ENCODE measurements at places on chromosomes 5 and 9.
A peak's percentile ranks its signal among the peaks of the same experiment; 100 is the strongest.

DNA sequence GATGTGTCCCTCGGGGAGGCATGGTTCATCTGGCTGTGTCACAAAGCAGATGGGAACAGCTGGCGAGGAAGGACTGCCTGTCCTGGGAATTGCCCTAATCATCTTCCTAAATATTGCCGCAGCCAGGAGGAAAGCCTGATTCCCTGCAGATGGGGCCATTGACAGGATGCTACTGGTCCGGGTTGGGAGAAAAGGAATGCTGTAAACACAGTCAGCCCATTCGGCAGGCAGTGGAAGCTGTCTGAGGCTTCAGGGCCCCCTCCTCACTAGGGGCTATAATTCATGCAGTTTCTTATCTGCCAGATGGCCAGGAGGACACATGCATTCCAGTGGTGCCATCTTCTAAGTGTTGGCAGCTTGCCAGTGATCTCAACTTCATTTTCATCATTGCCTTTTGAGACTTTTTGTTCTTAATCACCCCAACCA, 110.3 kb downstream of the KCNIP1 start:
- DNase-seq: no peak

DNA sequence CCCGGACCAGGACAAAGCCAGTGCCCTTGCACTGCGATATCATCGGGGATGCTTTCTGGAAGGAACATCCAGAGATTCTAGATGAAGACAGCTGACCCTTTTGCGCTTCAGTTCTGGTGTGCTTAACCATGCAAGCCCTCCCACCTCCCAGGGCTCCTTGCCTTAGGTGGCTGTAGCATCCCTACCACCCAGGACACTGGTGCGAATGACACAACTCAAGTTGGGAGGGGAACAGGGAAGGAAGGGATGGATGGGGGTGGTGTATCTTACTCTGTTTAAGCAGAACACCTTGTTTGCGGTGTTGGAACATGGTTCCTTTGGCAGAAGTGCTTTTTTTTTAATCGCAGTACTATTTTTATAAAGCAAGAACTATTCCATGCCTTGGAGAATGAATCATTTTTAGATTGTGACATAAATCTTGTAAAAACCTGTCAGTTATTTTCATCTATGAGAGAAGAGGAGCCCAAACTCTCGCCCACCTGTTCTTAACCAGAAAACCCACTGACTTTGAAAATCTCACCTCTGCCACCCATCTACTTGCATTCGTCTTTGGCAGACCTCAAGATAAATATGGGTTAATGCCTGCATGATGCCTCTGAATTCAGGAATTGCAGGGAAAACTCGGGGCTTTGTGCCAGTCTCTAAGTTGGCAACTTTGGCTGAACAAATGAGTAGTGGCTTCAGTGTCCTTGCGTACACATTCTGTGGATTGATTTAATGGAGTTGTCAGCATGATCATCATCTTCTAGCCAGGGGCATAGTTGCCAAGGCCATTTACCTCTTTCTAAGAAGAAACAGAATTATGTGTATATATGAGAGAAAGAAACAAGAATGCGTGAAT, 3.9 kb upstream of the LSM11 start:
- no peak for DNase-seq

- DNase-seq: peak; percentile 8
These were observed 621 bp downstream of the AK6 start for GRCh38 chr5:69368458-69369339.

- no peak for DNase-seq
These were observed 1387.7 kb upstream of the ACO1 start for GRCh38 chr9:30996761-30997160.

- no peak for DNase-seq
These were observed 180.6 kb downstream of the CACNA1B start for GRCh38 chr9:138058181-138058580.

DNA sequence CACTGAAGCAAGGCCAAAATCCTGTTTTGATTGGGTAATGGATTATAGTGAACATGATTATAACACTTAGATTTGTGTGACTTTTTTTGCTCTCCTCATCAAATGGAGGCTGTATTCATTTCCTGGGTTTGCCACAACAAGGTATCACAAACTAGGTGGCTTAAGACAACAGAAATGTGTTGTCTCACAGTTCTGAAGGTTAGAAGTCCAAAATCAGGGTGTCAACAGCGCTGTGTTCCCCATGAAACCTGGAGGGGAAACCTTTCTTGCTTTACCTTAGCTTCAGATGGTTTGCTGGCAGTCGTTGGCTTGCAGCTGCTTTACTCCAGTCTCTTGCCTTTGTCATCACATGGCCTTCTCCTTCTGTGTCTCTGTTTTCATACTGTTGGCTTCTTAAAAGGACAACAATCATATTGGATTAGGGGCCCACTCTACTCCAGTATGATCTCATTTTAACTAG, 32.4 kb downstream of the CDC42SE2 start:
- no peak for DNase-seq

- DNase-seq: no peak
These were observed 24.2 kb upstream of the MACIR start for GRCh38 chr5:103234239-103234975.

DNA sequence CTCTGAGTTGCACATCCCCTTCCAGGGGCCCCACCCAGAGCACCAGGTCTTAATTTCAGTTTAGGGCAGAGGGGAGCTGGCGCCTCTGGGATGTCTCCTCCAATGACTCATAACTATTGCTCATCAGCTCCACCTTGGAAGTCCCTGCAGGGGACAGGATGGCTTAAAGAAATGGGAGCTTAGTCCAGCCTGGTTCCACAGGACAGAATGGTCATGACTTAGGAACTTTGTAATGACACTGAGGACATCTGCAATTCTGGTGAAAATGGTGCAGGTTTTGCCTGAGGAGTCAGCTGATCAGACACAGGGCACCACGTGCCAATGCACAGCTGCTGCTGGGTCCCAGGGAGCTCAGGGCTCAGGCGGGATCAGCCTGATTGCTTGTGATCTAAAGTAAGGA, 16.4 kb upstream of the PPP1R26 start:
- DNase-seq: peak; percentile 35

DNA sequence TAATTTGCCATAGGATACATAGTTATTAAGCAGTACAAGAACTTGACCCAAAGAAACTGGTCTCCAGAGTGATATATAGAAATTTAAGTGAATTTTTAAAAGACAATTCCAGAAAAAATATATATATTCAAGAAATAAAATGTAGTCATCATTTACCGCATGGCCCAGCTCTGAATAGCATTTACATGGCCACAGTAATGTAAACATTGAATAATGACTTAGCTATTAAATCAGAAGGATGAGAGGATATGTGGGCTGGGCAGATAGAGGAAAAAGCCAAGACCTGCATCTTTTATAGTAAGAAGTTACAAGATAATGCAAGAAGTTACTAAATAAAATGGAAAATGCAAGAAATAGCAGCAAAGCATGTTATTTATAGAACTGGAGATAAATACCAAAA, 405.2 kb upstream of the WWC1 start:
- no peak for DNase-seq

DNA sequence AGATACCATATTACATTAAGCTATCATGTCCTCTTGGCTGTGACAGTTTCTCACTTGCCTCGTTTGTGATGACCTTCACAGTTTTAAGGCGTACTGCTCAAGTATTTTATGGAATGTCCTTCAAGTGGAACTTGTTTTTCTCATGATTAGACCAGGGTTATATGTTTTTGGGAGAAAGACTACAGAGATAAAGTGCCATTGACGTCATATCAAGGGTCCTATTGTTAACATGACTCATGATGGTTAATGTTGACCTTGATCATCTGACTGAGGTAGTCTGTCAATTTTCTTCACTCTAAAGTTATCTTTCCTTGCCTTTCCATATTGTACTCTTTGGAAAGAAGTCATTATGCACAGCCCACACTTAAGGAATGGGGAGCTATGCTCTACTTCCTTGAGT, 17.8 kb upstream of the PTBP3 start:
- DNase-seq: no peak

GRCh38 chr5:44532981-44533380, 143.8 kb upstream of the FGF10 start:
- no peak for DNase-seq

GRCh38 chr9:95457769-95458168, 59.0 kb downstream of the PTCH1 start:
- DNase-seq: no peak

DNA sequence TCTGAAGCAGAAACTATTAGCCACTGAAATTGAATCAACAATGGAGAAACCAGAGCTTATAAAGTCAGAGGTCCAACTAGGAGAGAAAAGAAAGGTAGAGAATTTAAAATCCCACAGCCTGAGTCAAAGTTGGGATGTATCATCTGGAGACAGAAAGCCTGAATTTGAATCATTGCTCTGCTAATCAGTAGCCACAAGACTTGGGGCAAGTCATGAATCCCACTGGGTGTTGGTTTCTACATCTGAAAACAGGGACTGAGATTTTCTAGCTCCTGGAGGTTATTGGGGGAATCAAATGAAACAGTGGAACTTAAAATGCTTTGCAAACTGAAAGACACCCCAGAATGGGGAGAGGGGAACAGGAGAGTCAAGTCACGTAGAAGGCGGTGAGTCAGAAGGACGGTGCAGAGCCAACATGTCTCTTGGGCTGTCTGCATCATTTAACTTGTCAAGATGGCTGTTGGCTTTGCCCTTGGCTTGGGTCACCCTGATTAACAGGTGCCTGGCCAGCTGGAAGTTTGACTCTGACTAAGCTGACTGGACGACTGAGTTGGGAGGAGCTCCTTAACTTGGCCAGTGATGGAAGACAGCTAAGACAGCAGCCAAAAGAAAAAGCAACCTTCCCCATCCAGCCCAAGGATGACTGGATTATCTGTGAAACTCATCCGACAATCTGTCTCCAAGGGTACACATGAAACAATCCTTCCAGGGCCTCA, 60.6 kb upstream of the ADRA1B start:
- no peak for DNase-seq

DNA sequence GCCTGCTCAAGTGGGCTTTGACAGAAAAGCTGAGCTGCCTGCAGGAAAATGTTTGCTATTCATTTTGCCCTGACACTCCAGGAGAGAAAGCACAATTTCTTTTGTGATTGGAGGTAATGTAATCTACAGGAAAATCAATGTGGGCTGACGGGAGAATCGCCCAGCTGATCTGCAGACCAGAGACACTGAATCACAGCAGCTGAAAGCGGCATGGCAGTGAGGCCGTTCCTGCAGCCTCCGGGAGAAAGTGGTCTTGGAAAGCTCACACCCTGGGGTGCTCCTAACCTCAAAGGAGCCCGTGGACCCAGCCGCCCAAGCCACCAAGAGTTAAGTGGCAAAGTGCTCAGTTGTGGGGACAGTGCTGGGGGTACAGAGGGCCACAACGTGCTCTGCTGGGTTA, 593.6 kb downstream of the BNC2 start:
- DNase-seq: no peak

Measured in COLO829 (cell line).